ENCODE measurements at places on chromosomes 16 and 17.
A peak's percentile ranks its signal among the peaks of the same experiment; 100 is the strongest.

GRCh38 chr17:48048384-48049126, 396 bp downstream of the NFE2L1 start:
- no peak for DNase-seq

DNA sequence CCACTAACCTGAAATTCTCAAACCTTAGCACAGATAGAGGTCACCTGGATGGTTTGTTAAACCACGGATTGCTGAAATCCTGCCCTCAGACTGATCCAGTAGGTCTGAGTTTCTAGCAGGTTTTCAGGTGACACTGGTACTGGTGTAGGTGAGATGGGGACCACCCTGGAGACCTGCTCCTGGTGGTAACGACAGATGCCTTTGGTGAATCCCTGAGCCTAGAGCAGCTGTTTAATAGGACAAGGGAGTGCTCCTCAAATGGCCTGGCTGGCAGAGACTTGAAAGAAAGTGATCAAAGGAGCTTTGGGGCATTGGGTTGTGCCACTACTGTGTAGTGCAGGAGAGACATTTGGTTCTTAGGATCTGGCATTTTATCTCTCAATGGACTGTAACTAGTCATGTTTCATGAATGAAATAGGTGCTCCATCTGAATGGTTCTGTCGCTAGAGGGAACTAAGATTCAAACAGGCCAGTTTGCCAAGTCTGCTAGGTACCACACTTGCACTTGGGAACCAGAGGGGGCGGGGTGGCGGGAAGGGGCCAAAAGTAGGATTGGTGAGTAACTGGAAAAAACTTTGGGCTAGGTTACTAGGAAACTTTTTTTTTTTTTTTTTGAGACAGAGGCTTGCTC, 2.9 kb upstream of the IFI35 start:
- no peak for DNase-seq

DNA sequence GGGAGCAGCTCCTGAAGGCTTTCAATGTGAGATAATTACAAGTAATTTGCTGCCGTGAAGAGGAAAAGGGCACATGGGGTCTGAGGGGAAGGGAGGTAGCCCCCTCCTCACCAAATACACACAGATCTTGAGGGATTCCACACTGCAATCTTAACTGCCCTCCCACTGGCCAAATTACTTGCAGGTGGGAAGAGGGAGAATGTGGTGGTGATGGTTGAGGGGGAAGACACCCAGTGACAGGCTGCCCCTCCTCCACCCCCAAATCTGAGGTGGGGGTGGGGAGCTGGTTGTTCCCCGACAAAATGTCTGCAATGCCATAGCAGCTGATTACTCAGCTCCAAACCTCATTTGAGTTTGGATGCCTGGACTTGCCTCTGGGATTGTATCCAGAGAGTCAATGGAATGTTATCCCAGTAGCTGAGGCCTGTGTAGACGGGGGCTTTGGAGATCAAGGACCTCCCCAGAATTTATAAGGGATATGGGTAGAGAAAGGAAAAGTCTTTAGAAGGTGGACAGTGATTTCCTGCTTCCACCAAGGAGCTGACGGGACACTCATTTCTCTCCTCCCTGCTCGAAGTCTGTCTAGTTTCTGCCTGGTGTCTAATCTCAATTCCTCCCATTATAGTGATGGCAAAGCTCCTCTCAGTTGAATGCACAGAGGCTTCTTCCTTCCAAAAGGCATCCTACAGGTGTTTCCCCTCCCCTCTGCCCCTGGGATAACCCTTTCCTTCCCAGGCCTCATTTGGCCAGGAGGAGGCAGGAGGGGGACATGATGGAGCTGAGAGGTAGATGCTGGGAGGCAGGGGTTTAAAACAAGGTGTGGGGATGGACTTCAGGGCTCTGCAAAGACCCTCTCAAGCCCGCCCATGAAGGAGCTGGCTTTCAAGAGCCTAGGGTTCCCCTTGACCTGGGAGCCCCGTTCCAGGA, 8.7 kb downstream of the DLX4 start:
- no peak for DNase-seq

- DNase-seq, result no peak
Measured at GRCh38 chr17:79549141-79549915, 61.5 kb downstream of the RBFOX3 start.

DNA sequence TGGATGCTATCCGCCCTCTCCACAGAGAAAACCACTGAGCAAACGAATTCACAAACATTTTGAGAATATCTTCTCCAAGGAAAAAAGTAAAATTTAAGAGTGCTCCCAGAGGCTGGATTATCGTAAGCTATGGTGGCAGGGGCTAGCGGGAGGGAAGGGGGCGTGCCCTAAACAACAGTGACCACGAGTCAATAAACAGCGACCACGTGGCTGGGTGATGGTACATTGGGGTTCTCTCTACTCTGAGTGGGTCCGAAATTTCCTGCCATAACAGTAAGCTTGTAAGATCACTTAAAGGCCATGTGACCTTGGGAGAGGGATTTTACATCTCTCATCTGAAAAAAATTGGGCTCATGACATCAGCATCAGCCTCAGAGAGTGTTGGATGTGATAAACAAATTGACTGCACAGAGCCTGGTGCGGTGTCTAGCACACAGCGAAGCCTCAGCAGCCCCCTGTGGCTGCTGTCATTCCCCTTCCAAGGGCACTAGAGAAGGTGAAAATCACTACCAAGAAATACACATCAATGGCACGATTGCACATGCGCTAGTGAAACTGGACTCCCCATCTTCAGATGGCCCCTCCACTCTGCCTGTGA, 213.2 kb downstream of the XYLT1 start:
- DNase-seq, result no peak

GRCh38 chr16:81686391-81687130, 92.5 kb upstream of the PLCG2 start:
- no peak for DNase-seq

GRCh38 chr17:80036715-80037477, 454 bp downstream of the CCDC40 start:
- peak; percentile 5 for DNase-seq

DNA sequence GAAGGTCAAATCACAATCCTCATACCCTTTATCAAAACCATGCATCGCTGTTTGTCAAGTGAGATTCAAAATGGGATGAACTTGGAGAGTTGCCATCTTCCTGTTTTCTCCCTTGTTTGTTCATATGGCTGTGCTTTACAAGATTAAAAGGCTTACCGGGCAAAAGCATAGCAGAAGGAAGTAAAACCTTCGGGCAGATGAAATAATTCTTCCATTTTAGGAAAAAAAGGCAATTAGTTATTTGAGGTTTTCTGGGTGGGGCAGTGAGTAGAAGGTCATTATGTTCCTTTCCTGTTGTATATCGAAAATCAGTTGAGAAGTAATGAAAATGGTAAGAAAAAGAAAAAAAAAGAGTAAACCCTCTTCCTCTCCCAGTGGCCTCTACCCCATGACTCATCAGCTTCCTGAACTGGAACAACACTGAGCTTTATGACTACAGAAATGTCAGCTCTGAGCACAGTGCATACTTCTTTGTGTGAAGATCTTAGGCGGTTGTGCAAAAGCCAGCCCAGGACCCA, 369.2 kb downstream of the CDH13 start:
- no peak for DNase-seq

DNA sequence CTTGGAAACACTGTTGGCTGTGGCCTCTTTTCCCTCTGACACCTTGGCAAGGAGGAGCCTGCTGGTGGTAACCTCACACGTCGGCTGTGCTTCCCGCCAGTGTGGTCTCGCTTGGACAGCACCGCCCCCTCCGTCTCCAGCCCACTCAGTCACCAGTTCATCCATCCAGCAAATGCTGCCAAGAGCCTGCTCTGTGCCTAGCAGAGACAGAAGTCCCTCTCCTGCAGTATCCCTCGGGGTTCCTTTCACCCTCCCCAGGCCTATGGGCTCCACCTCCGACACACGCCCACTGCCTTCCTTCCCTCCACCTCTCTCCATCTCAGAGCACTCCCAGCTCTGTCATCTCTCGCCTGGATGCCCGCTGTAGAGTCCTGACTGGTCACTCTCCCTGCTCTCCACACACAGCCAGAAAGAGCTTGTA, 12.3 kb downstream of the CACNG4 start:
- no peak for DNase-seq

DNA sequence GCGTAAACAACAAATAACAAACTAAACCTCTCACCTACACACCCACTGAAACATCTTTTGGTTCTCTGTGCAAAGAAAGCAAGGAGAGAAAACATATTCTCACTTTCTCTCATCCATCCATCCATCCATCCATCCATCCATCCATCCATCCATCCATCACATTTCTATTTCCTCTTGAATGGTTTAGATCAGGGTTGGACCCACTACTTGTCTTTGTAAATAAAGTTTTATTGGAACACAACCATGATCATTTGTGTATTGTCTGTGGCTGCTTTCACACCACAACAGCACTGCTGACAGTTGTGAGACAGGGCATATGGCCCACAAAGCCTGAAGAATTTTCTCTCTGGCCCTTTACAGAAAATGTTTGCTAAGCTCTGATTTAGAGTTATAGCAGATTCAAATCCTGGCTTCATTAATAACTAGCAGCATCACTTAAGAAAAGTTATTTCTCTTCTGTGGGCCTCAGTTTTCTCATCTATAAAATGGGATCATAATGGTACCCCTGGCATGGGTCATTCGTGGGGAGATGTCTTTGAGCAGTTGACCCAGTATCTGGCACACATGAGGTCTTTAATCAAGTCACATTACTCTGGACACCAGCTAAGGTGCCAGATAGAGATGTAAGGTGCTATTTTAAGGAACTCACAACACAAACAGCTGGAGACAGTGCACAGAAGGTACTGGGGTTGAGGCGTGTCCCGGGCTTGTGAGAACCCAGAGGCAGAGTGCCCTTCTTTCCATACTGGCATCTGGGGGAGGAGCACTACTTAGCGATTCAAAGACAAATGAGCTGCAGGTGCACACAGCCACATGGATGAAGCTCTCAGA, 146.3 kb downstream of the CMIP start:
- no peak for DNase-seq

- no peak for DNase-seq
Measured at GRCh38 chr17:44236444-44236991, 17.0 kb upstream of the UBTF start.

- DNase-seq, result no peak
Measured at GRCh38 chr16:3014971-3015370, 2.2 kb downstream of the CLDN9 start.

DNA sequence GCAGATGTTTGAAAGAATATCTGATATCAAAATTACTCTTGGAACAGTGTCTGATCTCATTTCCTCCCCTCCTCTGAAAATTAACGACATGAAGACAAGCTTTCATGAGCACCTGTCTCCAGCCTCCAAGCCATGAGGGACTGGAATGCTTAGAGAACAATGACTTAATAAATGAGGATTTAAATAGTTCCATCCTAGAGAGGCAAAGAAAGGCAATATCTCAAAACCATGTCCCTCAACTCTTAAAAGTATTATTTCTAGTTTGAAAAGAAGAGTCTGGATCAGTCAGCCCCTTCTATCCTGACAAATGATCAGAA, 137.5 kb downstream of the ANKFN1 start:
- no peak for DNase-seq

DNA sequence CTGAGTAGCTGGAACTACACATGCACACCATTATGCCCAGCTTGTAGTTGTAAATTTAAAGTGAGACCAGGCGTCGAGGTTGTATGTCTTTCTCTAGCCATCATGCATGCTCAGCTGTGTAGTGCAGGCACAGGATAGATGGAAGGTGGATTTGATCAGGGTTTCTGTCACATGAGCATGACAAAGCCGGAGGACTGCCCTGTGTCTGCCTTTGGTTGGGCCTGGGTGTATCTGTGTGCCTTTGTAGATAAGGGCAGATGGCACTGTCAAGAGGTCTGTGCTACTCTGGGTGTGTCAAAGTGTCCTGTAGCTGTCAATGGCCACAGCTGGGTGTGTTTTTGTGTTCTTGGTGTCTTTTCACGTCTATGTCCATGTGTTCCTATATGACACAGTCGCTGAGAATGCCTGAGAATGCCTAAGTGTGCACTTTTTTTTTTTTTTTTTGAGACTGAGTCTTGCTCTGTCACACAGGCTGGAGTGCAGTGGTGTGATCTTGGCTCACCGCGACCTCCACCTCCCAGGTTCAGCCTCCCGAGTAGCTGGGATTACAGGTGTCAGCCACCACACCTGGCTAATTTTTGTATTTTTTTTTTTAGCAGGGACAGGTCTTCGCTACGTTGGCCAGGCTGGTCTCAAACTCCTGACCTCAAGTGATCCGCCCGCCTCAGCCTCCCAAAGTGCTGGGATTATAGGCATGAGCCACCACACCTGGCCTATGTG, 4.1 kb upstream of the NAGS start:
- no peak for DNase-seq

- peak; percentile 33 for DNase-seq
Measured at GRCh38 chr17:77528516-77529327, 388.0 kb downstream of the SEC14L1 start.

GRCh38 chr17:64950871-64951270, 31.6 kb upstream of the LRRC37A3 start:
- DNase-seq, result no peak

GRCh38 chr16:84832488-84833143, 12.8 kb downstream of the CRISPLD2 start:
- no peak for DNase-seq

- no peak for DNase-seq
Measured at GRCh38 chr17:81966343-81967243, 5.6 kb upstream of the NOTUM start.

GRCh38 chr16:25894093-25894492, 202.3 kb downstream of the HS3ST4 start:
- no peak for DNase-seq

DNA sequence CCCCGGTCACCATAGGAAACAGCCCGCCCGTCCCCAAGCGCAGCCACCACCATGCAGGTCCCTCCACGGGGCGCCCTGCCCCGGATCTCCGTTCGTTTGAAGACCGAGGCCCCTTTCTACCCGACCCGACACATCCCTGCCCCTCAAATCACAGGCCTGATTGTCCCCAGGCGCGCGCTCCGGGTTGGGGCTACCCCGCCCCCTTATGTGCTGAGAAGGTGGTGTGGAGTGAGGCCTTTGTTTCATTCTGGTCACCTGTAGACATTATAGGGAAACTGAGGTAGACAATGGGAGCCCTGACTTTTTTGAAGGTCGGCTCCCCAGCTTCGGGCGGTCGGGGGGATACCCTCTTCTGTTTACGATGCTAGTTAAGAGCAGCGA, 763 bp upstream of the ACTG1 start:
- peak; percentile 45 for DNase-seq

DNA sequence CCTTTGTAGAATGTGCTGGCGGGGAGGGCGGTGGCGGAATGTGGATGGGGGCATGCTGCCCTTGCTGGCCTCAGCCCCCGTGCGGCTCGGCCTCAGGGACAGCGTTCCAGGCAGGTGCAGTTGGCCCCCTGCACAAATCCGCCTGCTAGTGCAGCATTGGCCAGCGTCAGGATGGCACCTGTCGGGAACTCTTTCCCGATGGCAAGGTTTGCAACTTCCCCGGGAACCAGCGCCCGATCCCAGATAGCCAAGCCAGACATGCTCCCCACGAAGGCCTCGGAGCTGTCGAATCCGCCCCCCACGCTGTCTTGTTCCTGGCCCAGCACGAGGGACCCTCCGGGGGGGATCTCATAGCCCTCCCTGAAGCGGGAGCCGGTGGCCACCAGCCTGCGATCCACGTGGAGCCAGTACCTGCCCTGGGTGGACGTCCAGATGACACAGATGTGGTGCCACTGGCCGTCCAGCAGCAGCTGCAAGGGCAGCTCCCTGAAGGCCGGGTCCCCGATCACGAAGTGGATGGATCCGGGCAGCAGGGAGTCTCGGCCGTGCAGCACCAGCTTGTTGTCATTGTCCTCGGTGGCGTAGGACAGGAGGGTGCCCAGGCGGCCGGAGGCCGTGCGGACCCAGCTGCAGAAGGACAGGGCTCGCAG, 2.8 kb downstream of the PTX4 start:
- DNase-seq, result no peak

Data from stimulated activated CD4-positive, alpha-beta T cell treated with anti-CD3 and anti-CD28 coated beads, Interleukin-1b, Interleukin-23, amount 100 ng/mL, for 4 hours (primary cell).